Peyer's patch (tissue), 4 donors: ENCODE measurements at places on chromosomes 6 and 20. TPM values are rescaled to one million over a fixed set of nuclear protein-coding genes. Genes with fewer than 3 reads are reported as not detected.

DNA sequence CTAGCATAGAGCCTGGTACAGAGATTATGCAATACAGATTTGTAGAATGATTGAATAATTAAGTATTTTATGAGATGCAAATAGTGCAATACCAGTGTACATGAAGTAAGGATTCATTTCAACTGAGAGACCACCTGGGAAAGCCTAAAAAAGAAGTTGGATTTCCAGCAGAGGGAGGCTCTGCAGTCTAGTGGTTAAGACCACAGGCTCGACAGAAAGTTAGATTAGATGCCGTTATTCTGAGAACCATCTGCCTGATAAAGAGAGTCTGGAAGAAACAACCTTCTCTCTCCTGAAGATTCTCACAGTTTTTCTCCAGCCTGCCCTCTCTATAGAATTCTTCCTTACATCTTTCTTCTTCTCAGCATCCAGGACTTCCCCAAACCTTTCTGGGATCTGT is 13.6 kb upstream of the TNFRSF21 start:
- H3K36me3 ChIP-seq, result no peaks in the 10 kb centered on the region
- H3K27ac ChIP-seq, result no peak overlapping the region
- DNase-seq, result no peak
- H3K4me1 ChIP-seq, result no peaks in the 10 kb centered on the region
- no peaks in the 10 kb centered on the region for H3K27me3 ChIP-seq

- no peaks in the 10 kb centered on the region for H3K36me3 ChIP-seq
- H3K27me3 ChIP-seq, result no peaks in the 10 kb centered on the region
- H3K4me1 ChIP-seq, result no peaks in the 10 kb centered on the region
- no peak overlapping the region for H3K27ac ChIP-seq
- no peak overlapping the region for H3K4me3 ChIP-seq
These were observed 161.5 kb downstream of the PACRG start for GRCh38 chr6:162889303-162889702.

DNA sequence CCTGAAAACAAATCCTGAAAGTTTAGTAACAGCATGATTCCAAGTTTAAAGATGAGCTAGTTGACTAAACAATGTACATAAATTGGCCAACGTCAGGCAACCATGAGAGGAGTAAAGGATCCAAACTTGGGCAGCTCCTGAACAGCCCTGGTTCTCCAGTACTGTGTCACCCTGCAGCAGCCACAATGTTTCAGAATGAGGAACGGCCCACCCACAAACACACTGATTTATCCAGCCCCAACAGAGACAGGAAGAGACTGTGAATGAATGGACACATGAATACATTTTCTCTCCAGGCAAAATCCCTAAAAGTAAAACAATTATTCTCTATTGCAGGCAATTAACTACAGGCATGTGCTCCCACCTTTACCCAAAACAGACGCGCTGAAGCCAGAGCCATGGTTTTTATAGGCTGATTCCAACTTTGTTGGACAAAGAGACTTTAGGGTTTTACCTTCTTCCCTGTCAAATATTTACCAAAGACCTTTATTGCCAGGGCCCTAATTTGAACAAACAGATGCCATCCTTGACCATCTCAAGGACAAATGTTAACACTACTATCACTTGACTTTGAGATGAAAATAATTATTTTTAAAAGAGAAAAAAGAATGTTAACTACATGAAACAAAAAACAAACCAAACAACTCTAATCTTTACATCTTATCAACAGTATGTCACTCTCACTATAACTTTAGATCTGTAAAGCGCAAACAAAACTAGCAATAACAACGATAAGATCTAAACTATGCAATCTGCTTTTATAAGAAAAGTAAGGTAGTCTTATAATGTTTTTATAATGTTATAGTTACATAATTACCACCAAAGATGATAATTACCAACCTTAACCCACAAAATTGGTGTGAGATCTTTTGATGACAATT is 22.9 kb downstream of the CNKSR3 start:
- no peak overlapping the region for H3K4me3 ChIP-seq
- H3K27me3 ChIP-seq, result no peaks in the 10 kb centered on the region
- DNase-seq, result no peak
- H3K27ac ChIP-seq, result no peak overlapping the region
- no peaks in the 10 kb centered on the region for H3K36me3 ChIP-seq

Gene OR2B6
- not detected for total RNA-seq

DNA sequence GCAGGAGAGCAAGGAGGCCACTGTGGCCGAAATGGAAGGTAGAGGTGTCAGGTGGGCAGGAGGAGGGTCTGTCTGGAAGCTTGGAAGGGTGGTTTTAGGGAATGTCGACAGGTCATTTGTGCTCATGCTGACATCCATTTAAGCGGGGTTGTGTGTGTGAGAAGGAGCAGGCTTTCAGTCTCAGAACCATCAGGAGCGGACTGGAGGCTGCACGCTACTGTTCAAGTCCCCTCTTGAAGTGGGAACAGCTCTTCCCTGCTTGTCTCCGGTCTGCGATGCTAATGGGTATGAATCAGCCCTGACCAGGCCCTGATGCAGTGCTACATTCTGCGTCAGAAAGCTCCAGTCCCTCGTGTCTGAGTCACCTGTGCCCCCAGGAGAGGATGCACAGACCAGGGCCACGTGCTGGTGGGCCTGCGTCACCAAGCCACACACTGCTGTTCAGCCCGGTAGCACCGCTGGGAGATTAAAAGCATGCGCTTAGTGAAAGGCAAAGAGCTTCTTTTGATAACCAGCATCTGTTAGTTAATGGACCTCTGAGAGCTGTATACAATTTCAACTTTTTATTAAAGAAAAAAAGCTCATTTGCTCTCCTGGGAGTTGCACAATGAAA is 58.0 kb downstream of the APCDD1L start:
- H3K27ac ChIP-seq, result no peak overlapping the region
- DNase-seq, result no peak
- H3K4me3 ChIP-seq, result no peak overlapping the region
- no peaks in the 10 kb centered on the region for H3K27me3 ChIP-seq
- H3K4me1 ChIP-seq, result no peaks in the 10 kb centered on the region

DNA sequence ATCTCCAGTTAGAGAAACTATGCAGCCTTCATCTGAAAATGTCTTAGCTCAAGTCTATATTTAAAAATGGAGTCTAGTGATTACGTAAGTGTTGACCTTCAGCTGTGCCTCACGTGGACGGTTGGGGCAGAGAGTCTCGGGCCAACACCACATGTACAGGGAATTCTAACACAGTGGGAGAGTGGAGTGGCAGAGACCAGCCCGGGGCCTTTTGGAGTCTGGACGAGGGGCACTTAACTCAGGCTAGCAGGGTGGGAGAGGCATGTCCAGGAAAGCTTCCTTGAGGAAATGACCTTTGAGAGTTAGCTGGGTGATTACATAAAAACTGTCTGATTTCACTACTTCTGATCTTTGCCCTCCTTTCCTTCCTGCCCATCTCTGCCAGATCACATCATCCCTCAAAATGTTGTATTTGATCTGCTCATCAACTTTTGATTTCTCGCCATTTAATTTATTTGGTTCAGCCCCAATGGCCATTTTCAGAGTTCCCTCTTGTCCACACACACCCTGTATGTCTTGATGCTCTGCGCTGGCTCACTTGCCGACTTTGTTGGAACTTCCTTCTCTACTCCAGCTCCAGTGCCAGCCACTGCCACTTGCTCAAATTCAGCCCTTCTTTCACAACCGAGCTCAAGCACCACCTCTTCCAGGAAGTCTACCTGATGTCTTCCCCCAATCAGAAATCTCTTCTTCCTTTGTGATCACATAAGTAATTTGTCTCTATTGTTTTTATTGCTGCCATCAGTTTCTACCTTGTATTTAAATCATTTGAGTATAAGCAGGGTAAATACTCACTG is 2.6 kb downstream of the ARMC2 start:
- H3K27ac ChIP-seq, result peak overlapping the region; percentile 27
- H3K27me3 ChIP-seq, result no peaks in the 10 kb centered on the region
- peak; percentile 57 for DNase-seq
- no peak overlapping the region for H3K4me3 ChIP-seq
- no peaks in the 10 kb centered on the region for H3K4me1 ChIP-seq

GRCh38 chr20:49676581-49677291 is 36.9 kb downstream of the B4GALT5 start:
- H3K4me3 ChIP-seq, result no peak overlapping the region
- peaks cover 4% of the 10 kb centered on the region for H3K4me1 ChIP-seq
- peak overlapping the region; percentile 73 for H3K27ac ChIP-seq
- DNase-seq, result peak; percentile 48

Gene GLP1R
- total RNA-seq, result 0.67 TPM

DNA sequence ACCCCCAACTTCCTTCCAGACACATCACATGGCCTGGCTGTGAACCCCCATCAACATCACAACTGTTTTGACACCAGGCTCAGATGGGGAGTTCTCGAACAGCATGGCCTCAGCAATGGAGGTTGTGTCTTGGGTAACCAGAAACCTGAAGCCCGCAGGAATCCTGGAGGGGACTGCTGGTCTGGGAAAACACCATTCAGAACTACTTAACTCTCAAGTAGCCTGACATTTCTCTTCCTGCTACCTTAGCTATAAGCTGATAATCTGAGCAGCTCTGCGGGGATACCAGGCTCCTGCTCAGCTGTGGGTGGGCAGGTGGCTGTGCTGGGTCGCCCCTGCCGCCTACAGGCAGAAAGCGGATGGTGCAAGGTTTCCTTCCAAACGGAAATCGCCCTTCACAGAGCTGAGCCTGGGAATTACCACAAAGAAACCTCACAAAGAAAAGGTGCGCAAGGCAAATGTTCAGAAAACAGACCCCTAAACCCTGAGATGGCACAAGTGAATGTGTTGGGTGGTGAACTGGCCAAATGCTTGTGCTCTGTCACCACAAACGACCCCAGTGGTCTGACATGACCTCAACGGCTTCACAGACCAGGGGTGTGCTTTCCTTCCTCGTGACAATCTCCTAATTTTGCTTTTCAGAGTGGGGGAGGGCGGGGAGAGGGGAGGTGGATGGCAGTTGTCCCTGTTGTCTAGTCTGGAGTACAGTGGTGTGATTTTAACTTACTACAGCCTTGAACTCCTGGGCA is 29.5 kb downstream of the SNX5 start:
- H3K4me1 ChIP-seq, result no peaks in the 10 kb centered on the region
- no peaks in the 10 kb centered on the region for H3K27me3 ChIP-seq
- H3K4me3 ChIP-seq, result no peak overlapping the region
